ENCODE measurements at places on chromosomes 6 and 20.

- DNase-seq = no peak
These were observed 615.5 kb downstream of the C6orf118 start for GRCh38 chr6:164693944-164694343.

DNA sequence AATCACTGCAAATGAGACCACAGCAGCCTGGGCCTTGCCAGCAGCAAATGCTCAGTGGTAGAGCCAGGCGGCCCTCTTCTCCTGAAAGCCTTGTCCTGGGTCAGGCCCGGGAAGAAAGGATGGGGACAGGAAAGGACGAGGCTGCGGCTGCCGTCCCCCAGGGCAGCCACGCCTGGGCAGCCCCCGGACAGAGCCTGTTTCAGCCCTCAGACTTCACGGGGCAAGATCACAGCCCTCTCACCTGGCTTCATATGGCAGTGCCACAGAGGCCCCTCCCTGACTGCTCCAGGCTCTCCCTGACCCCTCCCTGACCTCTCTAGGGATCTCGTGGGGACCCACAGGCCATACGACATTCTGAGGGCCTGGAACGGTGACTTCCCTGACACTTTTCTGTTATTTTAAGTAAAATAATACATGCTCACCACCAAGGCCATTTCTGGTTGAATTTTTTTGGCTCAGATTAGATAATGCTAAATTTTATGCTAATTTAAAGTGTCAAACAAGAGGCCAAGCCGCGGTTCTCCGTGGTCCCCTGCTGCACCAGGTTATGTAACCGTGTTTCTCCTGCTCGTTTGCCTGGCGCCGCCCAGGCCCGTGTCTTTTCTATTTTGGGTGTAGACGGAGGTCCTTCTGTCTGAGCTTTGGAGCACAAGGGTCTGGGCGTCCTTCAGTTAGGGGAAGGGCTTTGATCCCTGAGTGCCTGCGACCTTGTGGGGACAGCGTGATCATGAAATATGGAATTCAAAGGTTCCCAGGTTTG is 59.9 kb upstream of the BHLHE23 start:
- no peak for DNase-seq

- peak; percentile 83 for DNase-seq
These were observed 41.9 kb upstream of the SUPT3H start for GRCh38 chr6:45419571-45420082.

DNA sequence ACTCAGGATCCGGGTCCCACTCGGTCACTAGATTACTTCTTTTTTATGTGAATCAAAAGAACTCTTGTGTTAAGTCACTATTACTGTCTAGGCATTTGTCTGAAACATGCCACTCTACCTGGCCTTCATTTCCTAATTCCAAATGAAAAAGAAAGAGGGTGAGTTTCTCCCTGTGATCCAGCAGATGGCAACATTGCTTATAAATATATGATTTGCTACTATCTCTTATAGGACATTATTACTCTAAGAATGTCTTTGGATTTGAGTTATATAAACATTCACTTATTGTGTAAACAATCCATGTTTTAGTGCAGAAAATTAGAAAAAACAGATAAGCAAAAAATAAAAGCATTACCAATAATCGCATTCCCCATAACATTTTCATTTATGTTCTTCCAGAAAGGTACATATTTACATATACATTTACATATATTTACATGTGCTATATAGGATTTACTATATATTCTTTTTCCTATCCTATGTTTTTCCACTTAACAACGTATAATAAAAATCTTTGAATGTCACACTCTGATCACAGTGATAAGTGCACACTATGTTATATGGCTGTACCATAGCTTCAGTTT is 66.9 kb downstream of the FAXC start:
- DNase-seq = no peak

DNA sequence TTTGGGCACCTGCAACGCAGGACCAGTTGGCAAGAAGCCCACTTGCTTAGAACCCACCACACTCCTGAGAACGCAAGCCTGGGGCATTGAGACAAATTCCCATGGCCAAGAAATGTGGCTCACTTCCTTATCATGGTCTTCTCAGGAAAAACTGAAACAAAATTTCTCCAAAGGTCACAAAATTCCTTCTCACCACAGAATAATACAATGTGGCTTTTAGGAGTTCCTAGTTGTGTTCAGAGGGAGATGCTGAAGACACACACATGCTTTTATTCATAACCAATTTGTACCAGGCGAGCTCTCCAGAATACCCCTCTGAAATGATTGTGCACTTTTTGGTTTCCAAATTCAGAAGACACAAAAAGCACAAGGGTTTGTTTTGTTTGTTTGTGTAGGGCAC is 31.6 kb downstream of the ADTRP start:
- no peak for DNase-seq

GRCh38 chr6:110408901-110409300 is 6.5 kb downstream of the DDO start:
- DNase-seq = no peak
